ENCODE measurements at places on chromosomes 7 and 10.

- no peak for DNase-seq
Measured at GRCh38 chr7:31873816-31874597, 187.0 kb downstream of the PPP1R17 start.

DNA sequence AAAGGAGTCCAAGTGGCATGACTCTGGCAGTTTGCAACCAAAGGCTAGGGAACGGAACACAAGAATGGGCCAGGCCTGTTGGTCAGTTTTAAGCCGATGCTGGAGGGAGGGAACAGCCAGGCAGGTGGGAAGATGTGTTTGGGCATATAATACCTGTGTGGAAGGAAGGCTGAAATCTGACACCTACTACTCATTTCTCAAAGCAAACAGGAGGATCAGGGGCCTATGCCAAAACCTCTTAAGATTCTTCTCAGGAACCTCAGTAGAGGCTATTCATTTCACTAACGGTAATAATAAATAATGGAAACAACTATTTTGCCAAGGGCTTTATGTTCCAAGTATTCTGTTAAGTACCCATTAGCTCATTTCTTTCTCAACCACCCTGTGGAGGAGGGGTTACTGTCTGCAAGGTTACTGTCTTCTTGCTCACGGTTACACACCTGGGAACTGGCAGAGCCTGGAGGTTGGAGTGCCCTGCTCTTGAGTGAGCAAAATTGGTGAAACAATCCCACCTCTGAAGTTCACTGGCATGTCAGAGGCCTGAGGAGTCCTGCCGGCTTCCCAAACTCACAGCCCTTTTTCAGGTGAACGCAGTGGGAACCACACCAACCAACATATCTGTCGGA, 35.5 kb downstream of the GOT1 start:
- DNase-seq = no peak

DNA sequence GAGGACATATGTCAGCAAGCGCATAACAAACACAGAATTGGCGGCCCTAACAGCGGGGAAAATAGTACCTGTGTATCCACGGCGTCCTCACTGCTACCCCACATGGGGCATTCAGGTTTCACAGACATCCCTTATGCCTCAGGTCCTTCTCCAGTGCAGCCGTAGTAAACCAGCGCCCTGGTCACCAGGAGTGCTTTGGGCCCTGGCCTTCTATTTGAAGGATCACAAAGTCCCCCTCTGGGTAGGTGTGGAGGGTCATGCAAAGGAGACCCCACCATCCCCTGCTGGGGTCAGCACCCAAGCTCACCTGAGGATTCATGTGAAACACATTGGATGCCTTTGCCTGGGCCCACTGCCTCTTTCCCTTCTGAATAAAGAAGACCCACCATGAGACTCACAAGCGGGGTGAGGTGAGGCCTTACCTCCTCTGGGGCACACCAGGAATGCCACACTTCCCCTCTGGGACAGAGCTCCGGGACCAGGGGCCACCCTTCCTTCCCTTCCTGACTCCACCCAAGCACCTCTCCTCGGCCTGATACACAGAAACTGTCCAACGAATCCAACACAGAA, 18.8 kb downstream of the CLRN3 start:
- no peak for DNase-seq

DNA sequence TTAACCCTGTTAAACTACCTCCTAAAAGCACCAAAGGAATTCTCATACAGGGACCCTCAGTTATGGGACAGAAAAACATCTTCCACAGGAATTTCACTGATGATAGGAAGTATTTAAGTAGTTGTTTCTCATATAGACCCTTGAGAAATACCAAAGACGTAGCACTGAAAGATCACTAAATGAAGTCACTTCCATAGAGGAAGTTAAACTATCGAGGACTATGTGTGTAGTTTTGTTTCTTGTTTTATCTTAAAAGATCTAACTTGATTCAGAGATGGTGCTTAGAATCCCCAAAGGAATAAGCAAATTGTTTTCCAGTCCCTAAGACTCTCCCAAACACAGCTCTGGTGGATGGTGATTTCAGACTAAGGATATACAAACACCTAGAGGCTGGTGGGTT, 94.8 kb upstream of the AFAP1L2 start:
- no peak for DNase-seq

- no peak for DNase-seq
Measured at GRCh38 chr10:14645239-14645960, 129.3 kb downstream of the FAM107B start.

GRCh38 chr10:110209454-110209925, 2.1 kb downstream of the MXI1 start:
- DNase-seq = no peak
